Activated naive CD8-positive, alpha-beta T cell treated with anti-CD3 and anti-CD28 coated beads for 36 hours (primary cell): ENCODE measurements at places on chromosomes 16 and 17. TPM values are rescaled to one million over a fixed set of nuclear protein-coding genes. Genes with fewer than 3 reads are reported as not detected.
A peak's percentile ranks its signal among the peaks of the same experiment; 100 is the strongest.

GRCh38 chr17:43595466-43595865 lies 49.3 kb upstream of the ETV4 start:
- no peak for DNase-seq

GRCh38 chr17:6686026-6686425 lies 27.1 kb downstream of the SLC13A5 start:
- no peak for DNase-seq

GRCh38 chr16:11914210-11915113 lies 1.3 kb downstream of the GSPT1 start:
- DNase-seq, result peak; percentile 24

DNA sequence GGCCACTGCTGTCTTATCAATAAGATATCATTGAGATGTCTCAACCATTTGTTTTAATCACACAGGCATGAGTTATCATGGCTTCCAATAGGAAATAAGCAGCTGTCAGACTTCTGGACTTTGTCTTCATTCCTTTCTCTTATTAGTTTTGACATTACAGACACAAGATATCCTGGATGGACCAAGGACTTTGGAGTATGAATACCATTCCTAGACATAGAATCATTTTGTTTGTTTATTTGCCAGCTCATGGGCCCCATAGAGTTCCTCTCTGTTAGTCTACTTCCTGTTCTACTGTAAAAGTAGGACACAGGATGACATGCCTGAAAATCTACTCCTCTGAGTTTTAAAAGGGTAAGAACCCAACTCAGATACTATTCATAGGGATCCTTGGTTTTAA lies 77.7 kb upstream of the KCNJ16 start:
- DNase-seq, result no peak

- DNase-seq, result no peak
These were observed 33.5 kb downstream of the ABCC6 start for GRCh38 chr16:16189842-16190241.

GRCh38 chr16:11303405-11304138 lies 22.4 kb upstream of the PRM1 start:
- no peak for DNase-seq

GRCh38 chr17:4465786-4466185 lies 32.0 kb downstream of the SPNS3 start:
- no peak for DNase-seq

DNA sequence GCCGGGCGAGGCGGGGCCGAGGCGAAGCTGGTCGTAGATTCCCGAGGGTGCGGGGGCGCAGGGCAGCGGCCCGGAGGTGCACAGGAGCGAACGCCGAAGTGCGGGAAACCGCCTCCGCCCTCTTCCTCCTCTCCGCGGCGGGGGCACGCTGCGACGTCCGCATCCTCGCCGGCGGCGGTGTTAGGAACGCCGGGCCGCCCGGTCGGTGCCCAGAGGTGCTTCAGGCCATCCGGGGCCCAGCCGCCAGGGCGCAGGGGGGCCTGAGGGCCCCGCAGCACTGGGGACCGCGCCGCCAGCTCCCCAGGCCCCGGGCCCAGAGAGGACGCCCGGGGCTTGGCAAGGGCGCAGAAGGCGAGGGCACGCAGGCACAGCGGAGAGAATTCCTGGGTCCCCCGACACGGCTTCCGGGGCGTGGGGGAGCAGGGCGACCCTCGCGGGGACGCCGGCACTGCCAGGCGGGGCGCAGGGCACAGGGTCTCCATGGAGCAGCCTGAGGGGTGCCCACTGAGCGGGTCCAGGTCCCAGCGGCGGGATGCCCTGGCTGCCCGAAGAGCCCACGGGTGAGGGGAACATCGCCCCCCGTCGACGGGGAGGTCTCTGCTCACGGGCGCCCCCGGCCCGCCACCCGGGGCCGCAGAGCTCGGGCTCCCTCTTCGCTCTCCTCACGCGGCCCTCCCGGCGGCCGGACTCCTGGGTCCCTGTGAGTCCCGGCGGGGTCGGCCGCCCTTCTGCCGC lies 576 bp downstream of the EPOP start:
- peak; percentile 52 for DNase-seq

- DNase-seq, result no peak
These were observed 8.6 kb upstream of the MYLK3 start for GRCh38 chr16:46756772-46757171.

DNA sequence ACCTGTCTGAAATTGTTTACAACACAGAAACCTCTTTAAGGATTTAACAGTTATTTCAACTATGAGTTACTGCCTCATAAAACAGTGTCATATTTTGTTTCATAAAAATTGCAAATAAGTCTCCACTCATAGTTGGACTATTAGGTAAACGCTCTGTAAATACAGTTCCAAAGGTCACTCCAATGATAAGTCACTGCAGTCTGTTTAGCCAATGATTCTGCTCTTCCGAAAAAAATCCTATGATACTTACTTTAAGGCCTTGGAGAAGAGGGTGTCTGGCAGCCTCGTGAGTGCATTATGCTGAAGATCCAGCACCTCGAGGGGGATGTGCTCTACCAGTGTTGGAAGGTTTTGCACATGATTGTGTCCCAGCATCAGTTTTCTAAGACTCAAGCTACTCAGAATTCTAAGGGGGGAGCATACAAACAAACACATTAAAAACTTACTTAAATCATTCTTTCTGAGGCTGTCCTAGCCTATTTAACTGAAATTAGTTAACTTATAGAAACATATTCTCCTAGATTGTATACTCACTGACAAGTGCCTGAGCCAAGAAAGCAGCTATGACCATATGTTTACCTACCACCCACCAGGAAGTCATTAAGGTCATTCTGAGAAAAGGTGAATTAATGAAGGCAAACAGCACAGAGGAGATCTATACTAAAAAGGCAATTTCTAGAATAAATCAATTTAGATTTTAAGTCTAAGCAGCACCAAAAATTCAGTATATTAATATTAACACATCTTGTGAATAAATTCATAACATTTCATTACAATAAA lies 41.1 kb downstream of the MARVELD3 start:
- DNase-seq, result no peak

Gene SMIM5
- total RNA-seq, result 0.14 TPM

Gene VWA3A
- total RNA-seq, result 0.22 TPM

Gene NACA2
- total RNA-seq, result not detected

Gene BICDL2
- 0.31 TPM for total RNA-seq

Gene ATP2C2
- total RNA-seq, result not detected
